A673 (cell line): ENCODE measurements at places on chromosomes 4 and X. TPM values are rescaled to one million over a fixed set of nuclear protein-coding genes. Genes with fewer than 3 reads are reported as not detected.

- peak; percentile 41 for DNase-seq
Observed at GRCh38 chrX:30570505-30570904, 7.1 kb downstream of the TASL start.

BCLAF3 gene
- total RNA-seq, result 7.7 and 9.8 TPM in 2 replicates

DNA sequence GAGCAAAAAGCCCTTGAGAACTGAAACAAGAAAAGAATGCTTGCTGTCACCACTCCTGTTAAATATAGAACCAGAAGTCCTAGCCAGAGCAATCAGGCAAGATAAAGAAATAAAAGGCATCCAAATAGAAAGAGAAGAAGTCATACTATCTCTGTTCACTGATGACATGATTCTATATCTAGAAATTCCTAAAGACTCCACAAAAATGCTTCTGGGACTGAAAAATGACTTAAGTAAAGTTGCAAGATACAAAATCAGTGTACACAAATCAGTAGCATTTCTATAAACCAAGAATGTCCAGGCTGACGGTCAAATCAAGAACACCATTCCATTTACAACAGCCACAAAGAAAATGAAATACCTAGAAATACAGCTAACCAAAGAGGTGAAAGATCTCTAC is 552.7 kb upstream of the SLIT2 start:
- DNase-seq, result no peak

- DNase-seq, result peak; percentile 93
Observed at GRCh38 chr4:48543796-48544195, 53.7 kb downstream of the ZAR1 start.

DNA sequence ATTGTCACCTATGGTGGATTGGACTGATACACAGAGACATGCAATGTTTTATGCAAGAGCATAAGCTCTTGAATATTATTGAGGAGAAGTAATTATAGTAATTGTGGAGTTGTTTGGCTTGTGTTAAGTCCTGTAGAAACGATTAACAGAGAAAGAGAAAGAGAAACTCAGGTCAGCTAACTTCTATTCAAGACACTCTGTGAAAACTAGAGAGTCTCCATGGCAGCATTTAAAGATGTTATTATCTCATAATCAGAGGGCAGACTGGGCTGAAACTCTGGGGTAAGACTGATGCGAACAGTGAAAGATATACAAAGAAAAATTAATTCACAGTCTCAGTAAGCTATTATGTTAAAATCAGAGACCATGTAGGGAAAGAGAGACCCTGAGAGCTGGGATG is 625.7 kb downstream of the FAT4 start:
- no peak for DNase-seq

- peak; percentile 97 for DNase-seq
Observed at GRCh38 chr4:137531986-137532868, at the start of gene PCDH18. PCDH18 (minus strand) TSS chr4:137532494; CDS start chr4:137532088, 406 bp downstream.

DNA sequence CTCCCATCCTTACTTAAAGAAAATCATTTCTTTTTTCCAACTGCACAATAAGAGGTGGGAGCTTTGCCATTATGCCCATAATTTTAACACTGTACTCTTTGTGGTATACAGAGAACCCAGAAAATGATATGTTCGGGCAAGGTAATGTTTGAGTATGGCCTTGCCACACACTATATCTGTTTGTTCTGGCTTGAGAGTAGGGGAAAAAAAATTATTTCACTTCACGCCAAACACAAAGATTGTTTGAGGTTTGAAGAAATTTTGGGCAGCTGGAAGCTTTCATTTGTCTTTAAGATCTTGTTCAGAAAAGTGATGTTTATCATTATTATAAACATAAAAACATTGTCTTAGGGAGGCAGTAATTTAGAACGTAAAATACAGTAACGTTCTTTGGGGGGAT is 115.4 kb upstream of the NAP1L5 start:
- DNase-seq, result no peak

IL13RA2 gene
- total RNA-seq, result 0.28 TPM in 1 of 2 replicates, not detected in the other

- DNase-seq, result peak; percentile 52
Observed at GRCh38 chr4:148044912-148045352, 313.0 kb downstream of the ARHGAP10 start.

DNA sequence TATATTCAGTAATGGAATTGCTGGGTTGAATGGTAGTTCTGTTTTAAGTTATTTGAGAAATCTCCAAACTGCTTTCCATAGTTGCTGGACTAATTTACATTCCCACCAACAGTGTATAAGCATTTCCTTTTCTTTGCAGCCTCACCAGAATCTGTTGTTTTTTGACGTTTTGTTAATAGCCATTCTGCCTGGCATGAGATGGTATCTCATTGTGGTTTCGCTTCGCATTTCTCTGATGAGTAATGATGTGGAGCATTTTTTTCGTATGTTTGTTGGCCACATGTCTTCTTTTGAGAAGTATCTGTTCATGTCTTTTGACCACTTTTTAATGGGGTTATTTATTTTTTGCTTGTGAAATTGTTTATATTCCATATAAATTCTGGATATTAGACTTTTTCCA is 13.6 kb upstream of the MAGED4B start:
- peak; percentile 22 for DNase-seq

- DNase-seq, result peak; percentile 35
Observed at GRCh38 chr4:5371415-5372190, 320.3 kb downstream of the STK32B start.

MAGEC2 gene
- total RNA-seq, result not detected in 2 replicates

DNA sequence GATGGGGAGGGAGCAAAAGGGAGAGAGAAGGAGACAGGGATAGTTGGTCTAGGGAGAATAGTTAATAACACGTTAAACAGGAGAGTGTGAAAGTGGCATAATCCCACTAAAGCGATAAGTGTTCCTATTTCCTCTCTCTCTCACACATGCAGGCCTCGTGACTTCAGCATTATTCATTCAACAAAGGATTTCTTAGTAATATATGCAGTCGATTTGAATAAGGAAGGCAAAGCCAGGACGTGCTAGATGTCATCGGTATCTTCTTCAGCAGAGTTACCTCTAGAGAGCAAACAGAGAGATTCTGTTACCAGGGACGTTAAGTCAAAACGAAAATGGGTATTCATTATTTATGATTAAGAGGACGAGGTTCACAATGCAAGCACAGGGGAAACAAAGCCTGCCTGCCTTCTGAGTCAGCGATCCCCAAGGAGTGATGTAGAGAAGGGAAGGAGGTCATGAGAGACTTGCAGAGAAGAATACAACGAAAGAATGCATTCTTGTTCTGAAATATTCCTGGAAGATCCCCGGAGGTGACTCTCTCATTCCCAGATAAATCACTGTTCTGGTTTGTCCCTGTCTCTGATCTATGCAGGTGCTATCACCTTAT is 1048.4 kb downstream of the NLGN4X start:
- DNase-seq, result peak; percentile 81

- no peak for DNase-seq
Observed at GRCh38 chr4:54553001-54553400, 104.8 kb upstream of the KIT start.

GRCh38 chr4:96092151-96092705 is 252.3 kb downstream of the PDHA2 start:
- no peak for DNase-seq

GRCh38 chr4:164027805-164028204 is 533.3 kb downstream of the TMA16 start:
- no peak for DNase-seq

CPE gene
- total RNA-seq, result 27.2 and 32.7 TPM in 2 replicates

DNA sequence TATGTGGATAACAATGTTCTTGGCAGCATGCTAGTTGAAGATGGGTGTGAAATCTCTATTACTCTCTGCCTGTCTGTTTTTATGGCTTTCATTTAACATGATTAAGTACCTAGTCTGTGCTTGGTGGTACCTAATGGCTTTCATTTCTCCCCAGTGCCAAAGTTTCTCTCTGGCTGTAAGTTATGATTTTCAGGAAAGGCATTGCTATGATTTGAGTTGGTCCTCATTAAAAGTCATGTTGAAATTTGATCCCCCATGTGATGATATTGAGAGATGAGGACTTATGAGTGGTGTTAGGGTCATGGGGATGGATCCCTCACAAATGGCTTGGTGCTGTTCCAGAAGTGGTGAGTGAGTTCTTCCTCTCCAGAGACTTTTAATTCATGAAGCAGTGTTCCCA is 162.4 kb upstream of the IL15 start:
- DNase-seq, result no peak

DGAT2L6 gene
- not detected in 2 replicates for total RNA-seq

GRCh38 chr4:99248714-99249113 is 29.7 kb upstream of the ADH6 start:
- peak; percentile 9 for DNase-seq

HAND2 gene
- total RNA-seq, result 22.7 and 24.0 TPM in 2 replicates

DNA sequence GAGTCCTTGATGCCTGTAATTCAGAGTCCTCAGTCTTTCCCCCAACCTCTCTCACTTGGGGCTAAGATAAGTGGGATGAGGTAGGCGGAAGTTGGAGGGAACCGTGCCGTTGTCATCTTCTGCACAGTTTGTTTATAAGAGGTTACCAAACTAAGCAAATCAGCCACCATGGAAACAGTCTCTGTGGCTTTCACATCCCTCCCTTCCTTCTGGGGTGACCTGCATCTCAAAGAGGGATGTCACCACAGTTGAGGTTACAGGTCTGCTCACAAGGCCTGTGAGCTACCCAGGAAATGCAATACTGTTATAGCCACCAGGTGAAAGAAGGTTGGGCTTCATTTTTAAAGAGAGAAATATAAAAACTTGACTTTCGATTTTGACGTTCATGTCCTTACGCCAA is 26.3 kb downstream of the RTL5 start:
- DNase-seq, result no peak

GRCh38 chr4:7325541-7325940 is 109.2 kb downstream of the PSAPL1 start:
- DNase-seq, result no peak

GRCh38 chr4:76881375-76881774 is 16.6 kb downstream of the SOWAHB start:
- DNase-seq, result no peak

PRR32 gene
- not detected in 2 replicates for total RNA-seq

DNA sequence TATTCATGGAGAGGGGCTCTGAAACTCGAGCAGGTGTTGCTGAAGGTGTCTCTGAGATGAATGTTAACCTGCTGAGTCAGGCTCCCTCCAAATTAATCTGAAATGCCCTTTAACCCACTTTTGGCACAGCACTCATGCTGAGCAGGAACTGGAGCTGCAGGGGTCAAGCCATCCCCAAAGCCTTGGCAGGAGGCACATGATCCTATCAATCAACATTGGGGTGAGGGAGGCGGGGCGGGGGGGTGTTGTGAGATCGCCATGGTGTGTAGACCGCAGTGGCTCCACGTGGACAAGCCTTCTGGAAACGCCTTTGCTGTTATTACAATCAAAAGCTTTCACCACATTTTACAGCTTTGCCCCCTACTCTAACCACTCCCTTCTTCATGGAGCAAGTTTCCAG is 16.5 kb downstream of the ENPP6 start:
- DNase-seq, result no peak

- no peak for DNase-seq
Observed at GRCh38 chrX:78074088-78074487, 30.0 kb upstream of the PGK1 start.

EDA gene
- 2.6 and 3.3 TPM in 2 replicates for total RNA-seq

GRIA3 gene
- total RNA-seq, result not detected in 2 replicates

DNA sequence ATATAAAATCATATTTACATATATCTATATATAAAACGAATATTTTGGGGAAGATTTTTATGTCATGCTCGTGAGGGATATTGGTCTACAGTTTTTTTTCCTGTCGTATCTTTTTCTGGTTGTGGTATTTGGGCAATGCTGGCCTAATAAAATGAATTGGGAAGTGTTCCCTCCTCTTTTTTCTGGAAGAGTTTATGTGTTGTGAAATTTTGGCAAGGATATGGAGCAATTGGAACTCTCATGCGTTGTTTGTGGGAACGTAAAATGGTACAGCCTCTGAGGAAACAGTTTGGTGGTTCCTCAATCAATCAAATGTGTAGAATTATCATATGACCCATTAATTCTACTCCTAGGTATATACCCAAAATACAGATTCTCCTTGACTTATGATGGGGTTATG is 69.8 kb downstream of the ZNF182 start:
- DNase-seq, result no peak

IDS gene
- total RNA-seq, result 42.0 and 50.7 TPM in 2 replicates

DNA sequence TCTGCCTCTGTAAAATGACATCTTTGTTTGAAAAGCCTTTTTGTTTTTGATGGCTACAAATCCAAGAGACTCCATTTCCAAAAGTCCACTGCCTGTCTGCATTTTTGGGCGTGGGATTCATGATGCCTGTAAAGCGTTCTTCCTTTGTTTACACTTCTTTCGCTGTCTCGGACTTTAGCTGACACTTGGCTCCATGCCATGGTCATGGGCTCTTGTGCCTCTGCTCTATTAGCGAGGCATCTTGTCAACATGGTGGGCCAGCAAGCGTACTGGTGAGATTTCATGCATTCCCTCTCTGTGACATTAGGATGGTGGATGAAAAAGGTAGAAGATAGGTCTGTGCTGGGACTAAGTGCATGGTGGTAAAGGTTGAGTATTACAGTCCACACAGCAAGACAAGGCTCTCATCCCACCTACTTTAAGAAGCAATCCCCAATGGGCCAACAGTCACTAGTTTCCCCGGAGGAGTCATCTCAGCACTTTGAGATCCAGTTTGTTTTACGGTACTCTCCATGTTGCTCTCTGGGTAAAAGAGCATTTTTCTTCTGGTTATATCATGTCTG is 298.2 kb upstream of the KLF3 start:
- no peak for DNase-seq

DNA sequence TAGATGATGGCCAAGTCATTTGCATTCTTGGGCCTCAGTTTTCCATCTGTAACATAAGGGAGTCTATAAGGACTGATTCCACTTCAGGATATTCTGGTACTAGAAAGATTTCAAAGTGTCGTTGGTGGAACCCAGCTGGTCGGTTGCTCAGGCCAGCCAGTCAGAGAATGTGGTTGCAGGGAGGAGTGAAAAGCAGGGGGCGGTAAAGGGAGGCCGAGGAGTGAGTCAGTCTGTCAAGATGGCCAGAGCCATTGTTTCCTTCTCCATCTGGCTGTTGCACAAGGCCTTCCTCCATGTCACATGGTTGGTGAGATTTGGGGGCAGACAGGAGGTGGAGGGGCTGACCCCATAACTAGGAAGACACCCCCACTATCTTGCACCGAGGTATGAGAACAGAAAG is 38.2 kb downstream of the STARD8 start:
- DNase-seq, result no peak

GRCh38 chr4:10965196-10965595 is 280.6 kb upstream of the CLNK start:
- no peak for DNase-seq

GRCh38 chrX:30568136-30568535 is 9.4 kb downstream of the TASL start:
- DNase-seq, result peak; percentile 69

- DNase-seq, result peak; percentile 21
Observed at GRCh38 chrX:21972721-21973120, 32.2 kb downstream of the SMS start.

SPANXA1 gene
- not detected in 2 replicates for total RNA-seq

POU4F2 gene
- 2.6 and 4.6 TPM in 2 replicates for total RNA-seq

- peak; percentile 36 for DNase-seq
Observed at GRCh38 chr4:47837094-47837907, 566 bp downstream of the CORIN start.

- DNase-seq, result no peak
Observed at GRCh38 chrX:103722505-103722904, 11.8 kb downstream of the TMEM31 start.

- peak; percentile 0 for DNase-seq
Observed at GRCh38 chrX:9285342-9285771, 179.5 kb upstream of the TBL1X start.

GRCh38 chrX:23699636-23700194 is 32.4 kb downstream of the PRDX4 start:
- DNase-seq, result no peak
